Uterus (tissue), 4 donors: ENCODE measurements at places on chromosomes 7 and 10. TPM values are rescaled to one million over a fixed set of nuclear protein-coding genes. Genes with fewer than 3 reads are reported as not detected.
A peak's percentile ranks its signal among the peaks of the same experiment; 100 is the strongest.

FKBP6 gene
- not detected for total RNA-seq

H2BK1 gene
- total RNA-seq, result not detected

GRCh38 chr10:114743521-114744231 lies 77.9 kb upstream of the FHIP2A start:
- H3K27ac ChIP-seq, result peak overlapping the region; percentile 77
- no peaks in the 10 kb centered on the region for H3K36me3 ChIP-seq
- H3K4me3 ChIP-seq, result no peak overlapping the region

MET gene
- total RNA-seq, result 36.9 TPM

GRCh38 chr10:131246089-131246488 lies 65.4 kb downstream of the TCERG1L start:
- H3K4me1 ChIP-seq, result no peaks in the 10 kb centered on the region
- H3K4me3 ChIP-seq, result no peak overlapping the region
- no peak for DNase-seq

DNA sequence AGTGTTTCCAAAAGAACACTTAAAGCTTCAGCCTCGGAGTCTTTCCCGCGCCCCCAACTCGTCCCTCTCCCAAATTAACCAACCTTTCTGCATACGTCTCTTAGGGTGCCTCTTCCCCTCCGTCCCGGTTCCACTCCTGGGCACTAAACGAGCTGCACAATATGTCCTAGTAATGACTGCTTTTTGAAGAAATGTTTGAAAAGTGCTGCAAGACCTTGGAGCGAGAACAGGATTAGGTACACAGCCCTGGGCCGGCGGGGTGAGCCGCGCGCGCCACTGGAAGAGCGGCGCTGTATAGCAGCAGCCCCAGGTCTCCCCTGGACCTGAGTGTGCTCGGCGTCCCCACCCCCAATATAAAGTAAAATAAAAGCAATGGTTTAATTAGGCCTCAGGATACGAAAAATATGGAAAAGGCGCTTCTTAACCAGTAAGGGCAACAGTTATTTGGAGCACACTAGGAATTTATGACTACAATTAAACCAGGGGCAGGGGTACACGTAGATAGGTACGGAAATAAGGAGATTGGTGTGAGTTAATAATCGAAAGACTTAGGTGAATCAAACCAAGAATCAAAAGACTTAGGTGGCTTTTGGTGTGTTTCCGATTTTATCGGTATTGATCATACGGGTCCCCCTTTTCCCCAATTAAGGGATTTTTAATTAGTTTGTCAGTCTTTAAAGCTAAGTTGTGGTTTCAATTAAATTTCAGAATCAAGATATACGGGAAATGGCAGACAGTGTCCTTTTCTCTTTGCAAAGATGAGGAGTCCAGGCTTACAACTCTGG lies 1.9 kb downstream of the TET1 start:
- peak; percentile 16 for DNase-seq
- H3K36me3 ChIP-seq, result no peaks in the 10 kb centered on the region
- peak overlapping the region; percentile 54 for H3K4me3 ChIP-seq
- peak overlapping the region; percentile 65 for H3K27ac ChIP-seq

- no peaks in the 10 kb centered on the region for H3K4me1 ChIP-seq
- H3K27me3 ChIP-seq, result no peaks in the 10 kb centered on the region
- no peak overlapping the region for H3K4me3 ChIP-seq
- peak overlapping the region; percentile 88 for H3K27ac ChIP-seq
- H3K36me3 ChIP-seq, result no peaks in the 10 kb centered on the region
Measured at GRCh38 chr7:100087055-100087750, 1.6 kb upstream of the COPS6 start.

DNA sequence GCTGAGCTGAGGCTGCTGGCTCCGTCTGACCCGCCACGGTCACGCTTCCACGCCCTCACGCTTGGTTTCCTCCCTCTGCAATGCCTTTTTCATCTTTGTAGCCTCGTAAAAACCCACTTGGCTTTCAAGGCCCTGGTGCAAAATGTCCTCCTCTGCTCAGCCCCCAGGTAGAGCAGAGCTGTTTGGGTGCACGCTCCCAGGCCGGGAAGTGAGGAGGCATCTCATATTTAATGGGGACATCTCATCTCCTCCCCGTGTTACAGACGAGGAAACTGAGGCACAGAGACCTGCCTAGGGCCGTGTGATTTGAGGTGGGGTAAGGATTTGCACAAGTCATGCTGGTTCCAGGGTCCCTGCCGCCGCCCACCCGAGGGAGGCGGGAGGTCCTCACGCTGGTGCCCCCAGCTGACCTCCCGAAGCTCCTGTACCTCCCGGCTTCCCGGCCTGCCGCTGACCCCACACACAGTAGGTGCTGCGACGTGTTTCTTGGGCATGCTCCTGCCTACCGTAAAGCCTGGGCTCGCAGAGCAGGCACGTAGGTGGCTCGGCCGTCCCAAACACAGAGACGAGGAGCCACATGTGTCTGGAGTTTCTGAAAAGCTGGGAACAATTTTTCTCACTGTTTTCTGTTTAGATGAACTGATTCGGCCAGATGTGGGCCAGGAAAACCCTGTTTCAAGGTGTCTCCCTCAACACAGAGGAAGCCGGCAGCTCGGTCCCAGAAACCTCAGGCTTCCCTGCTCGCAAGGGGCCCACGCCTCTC lies 11.5 kb downstream of the FOXL3 start:
- no peaks in the 10 kb centered on the region for H3K36me3 ChIP-seq
- no peak overlapping the region for H3K4me3 ChIP-seq
- H3K27ac ChIP-seq, result no peak overlapping the region
- H3K27me3 ChIP-seq, result no peaks in the 10 kb centered on the region
- no peak for DNase-seq

- no peaks in the 10 kb centered on the region for H3K4me1 ChIP-seq
- H3K4me3 ChIP-seq, result no peak overlapping the region
- no peaks in the 10 kb centered on the region for H3K36me3 ChIP-seq
- DNase-seq, result no peak
Measured at GRCh38 chr10:126111516-126111915, 215.2 kb downstream of the FANK1 start.

DNA sequence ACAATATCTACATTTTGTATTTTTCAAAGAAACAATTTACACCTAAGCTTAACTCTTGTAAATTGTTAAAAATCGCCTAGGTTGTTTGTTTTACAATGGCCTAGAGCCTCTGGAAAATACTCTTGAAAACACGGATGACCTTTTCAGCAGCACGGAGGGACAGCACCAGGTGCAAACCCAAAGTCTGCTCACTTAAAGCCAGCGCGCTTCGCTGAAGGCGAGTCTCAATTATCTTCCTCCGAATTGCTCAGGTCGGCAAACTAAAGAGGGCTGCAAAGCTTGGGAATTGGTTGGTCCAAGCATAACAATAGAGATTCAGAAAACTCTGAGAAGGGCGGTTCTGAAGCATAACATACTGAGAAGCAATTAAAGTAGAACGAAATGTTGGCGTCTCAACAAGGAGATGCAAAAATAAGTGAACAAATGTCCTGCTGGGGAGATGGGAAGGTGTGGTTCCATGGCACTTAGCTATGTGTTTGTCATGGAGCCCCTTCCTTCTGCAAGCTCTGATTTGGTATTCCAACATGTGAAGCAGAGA lies 139.9 kb upstream of the PITRM1 start:
- no peak overlapping the region for H3K4me3 ChIP-seq
- H3K36me3 ChIP-seq, result no peaks in the 10 kb centered on the region
- no peaks in the 10 kb centered on the region for H3K27me3 ChIP-seq
- H3K27ac ChIP-seq, result no peak overlapping the region

GRCh38 chr10:128470321-128470965 lies 344.2 kb upstream of the MKI67 start:
- H3K4me3 ChIP-seq, result no peak overlapping the region
- no peak for DNase-seq
- H3K36me3 ChIP-seq, result no peaks in the 10 kb centered on the region
- no peaks in the 10 kb centered on the region for H3K27me3 ChIP-seq

NACAD gene
- 4.1 TPM for total RNA-seq

LEP gene
- not detected for total RNA-seq

- no peaks in the 10 kb centered on the region for H3K27me3 ChIP-seq
- no peak overlapping the region for H3K4me3 ChIP-seq
- peak; percentile 14 for DNase-seq
- no peaks in the 10 kb centered on the region for H3K4me1 ChIP-seq
- H3K27ac ChIP-seq, result no peak overlapping the region
Measured at GRCh38 chr7:151143261-151144015, 24.1 kb downstream of the GBX1 start.

TMEM176B gene
- total RNA-seq, result 10.2 TPM

CTBP2 gene
- total RNA-seq, result 66.3 TPM

GRCh38 chr7:49790209-49790608 lies 16.8 kb downstream of the VWC2 start:
- no peak overlapping the region for H3K4me3 ChIP-seq
- no peak overlapping the region for H3K27ac ChIP-seq
- no peaks in the 10 kb centered on the region for H3K27me3 ChIP-seq
- no peaks in the 10 kb centered on the region for H3K36me3 ChIP-seq
- no peak for DNase-seq
- no peaks in the 10 kb centered on the region for H3K4me1 ChIP-seq

BAMBI gene
- 18.3 TPM for total RNA-seq

GRCh38 chr7:44218418-44219201 lies 17.8 kb downstream of the YKT6 start:
- H3K4me1 ChIP-seq, result no peaks in the 10 kb centered on the region
- H3K36me3 ChIP-seq, result no peaks in the 10 kb centered on the region
- H3K4me3 ChIP-seq, result no peak overlapping the region
- H3K27ac ChIP-seq, result no peak overlapping the region
- no peak for DNase-seq

VENTX gene
- total RNA-seq, result 0.51 TPM

- no peak for DNase-seq
- no peaks in the 10 kb centered on the region for H3K27me3 ChIP-seq
- no peak overlapping the region for H3K4me3 ChIP-seq
- H3K27ac ChIP-seq, result no peak overlapping the region
- no peaks in the 10 kb centered on the region for H3K36me3 ChIP-seq
Measured at GRCh38 chr7:150942001-150942590, 36.0 kb downstream of the KCNH2 start.

GRCh38 chr10:30576641-30577040 lies 52.9 kb downstream of the LYZL2 start:
- no peaks in the 10 kb centered on the region for H3K36me3 ChIP-seq
- no peak overlapping the region for H3K4me3 ChIP-seq
- DNase-seq, result no peak
- H3K27ac ChIP-seq, result no peak overlapping the region

- no peak overlapping the region for H3K4me3 ChIP-seq
- no peak for DNase-seq
- no peaks in the 10 kb centered on the region for H3K4me1 ChIP-seq
- H3K36me3 ChIP-seq, result no peaks in the 10 kb centered on the region
- no peak overlapping the region for H3K27ac ChIP-seq
Measured at GRCh38 chr10:119483839-119484238, 58.7 kb downstream of the RGS10 start.

AASS gene
- total RNA-seq, result 37.9 TPM

DNA sequence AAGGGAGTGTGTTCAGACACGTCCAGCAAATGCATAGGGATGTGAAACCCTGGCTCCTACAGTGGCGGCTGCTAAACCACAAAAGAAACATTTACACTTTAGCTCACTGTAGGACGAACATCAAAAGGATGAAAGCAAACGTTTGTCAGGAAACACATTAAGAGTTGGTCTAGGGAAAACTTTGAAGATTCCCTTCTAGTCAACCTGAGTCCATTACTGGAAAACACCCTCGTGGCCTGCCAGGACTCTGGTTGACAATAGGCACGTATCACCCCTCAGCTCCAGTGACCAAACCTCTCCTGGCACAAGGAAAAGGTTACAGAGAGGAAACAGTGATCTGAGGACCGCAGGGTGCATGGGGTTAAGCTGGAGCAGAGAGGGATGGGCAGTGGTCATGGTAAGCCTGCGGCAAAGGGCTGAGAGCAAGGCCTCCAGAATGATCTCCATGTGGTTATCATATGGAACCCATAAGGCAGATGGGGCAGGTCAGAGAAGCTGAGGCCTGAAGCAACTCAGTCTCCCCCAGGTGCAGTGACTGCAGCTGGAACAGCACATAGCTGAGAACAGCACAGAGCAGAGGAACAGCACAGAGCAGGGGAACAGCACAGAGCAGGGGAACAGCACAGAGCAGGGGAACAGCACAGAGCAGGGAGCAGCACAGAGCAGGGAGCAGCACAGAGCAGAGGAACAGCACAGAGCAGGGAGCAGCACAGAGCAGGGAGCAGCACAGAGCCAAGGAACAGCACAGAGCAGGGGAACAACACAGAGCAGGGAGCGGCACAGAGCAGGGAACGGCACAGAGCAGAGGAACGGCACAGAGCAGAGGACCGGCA lies 49.9 kb downstream of the CHST15 start:
- no peak overlapping the region for H3K4me3 ChIP-seq
- no peaks in the 10 kb centered on the region for H3K27me3 ChIP-seq
- H3K4me1 ChIP-seq, result no peaks in the 10 kb centered on the region
- no peaks in the 10 kb centered on the region for H3K36me3 ChIP-seq

DNA sequence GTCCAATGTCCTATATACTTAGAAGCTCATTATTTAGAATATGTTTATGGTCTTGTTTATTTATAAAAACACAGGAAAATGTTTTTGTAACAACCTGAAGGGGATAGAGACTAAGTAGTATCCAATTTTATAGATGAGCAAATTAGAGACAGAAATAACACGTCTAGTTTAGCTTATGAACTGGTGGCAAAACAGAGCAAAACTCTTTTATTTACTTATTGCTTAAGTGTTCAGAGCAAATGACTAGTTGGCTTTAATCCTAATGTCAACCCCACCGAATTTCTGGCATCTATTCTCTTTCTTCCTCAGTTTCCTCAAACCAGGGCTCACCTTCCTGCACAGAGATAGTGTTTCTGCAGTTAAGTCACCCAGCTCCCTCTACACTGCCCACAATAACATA lies 792.8 kb downstream of the REEP3 start:
- H3K36me3 ChIP-seq, result no peaks in the 10 kb centered on the region
- no peak for DNase-seq
- no peak overlapping the region for H3K27ac ChIP-seq
- no peaks in the 10 kb centered on the region for H3K4me1 ChIP-seq
- H3K27me3 ChIP-seq, result no peaks in the 10 kb centered on the region
- H3K4me3 ChIP-seq, result no peak overlapping the region

PNLIP gene
- total RNA-seq, result not detected
